ENCODE measurements at places on chromosomes 13 and 19.

- DNase-seq: no peak
Measured at GRCh38 chr13:73656863-73657262, 477.3 kb downstream of the KLF12 start.

DNA sequence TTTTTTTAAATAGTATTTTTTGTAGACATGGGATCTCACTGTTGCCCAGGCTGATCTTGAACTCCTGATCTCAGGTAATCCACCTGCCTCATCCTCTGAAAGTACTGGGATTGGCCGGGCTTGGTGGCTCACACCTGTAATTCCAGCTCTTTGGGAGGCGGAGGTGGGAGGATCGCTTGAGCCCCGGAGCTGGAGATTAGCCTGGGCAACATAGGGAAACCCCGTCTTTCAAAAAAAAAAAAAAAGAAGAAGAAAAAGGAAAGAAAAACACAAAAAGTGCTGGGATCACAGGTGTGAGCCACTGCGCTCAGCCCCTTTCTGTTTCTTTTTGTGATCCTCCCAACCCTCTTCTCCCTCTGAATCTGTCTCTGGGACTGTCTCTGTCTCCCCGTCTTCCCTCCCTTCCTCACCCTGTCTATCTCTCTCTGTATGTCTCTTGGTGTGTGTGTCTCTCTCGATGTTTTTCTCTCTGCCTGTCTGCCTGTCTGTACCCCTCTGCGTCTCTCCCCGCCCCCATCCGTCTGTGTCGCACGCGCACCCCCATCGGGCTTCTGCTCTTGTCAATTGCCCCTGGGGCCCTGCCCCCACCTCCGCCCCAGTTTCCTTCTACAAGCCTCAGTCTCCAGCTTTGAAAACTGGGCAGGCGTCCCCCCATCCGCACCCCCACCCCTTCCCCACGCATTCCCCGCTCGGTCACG is 540 bp upstream of the ZFP36 start:
- DNase-seq: no peak

- no peak for DNase-seq
Measured at GRCh38 chr19:10009714-10010224, 535 bp downstream of the COL5A3 start.

GRCh38 chr19:54461613-54462012 is 2.0 kb downstream of the LENG9 start:
- DNase-seq: no peak

GRCh38 chr13:74289861-74290773 is 155.9 kb upstream of the KLF12 start:
- DNase-seq: peak; percentile 70

DNA sequence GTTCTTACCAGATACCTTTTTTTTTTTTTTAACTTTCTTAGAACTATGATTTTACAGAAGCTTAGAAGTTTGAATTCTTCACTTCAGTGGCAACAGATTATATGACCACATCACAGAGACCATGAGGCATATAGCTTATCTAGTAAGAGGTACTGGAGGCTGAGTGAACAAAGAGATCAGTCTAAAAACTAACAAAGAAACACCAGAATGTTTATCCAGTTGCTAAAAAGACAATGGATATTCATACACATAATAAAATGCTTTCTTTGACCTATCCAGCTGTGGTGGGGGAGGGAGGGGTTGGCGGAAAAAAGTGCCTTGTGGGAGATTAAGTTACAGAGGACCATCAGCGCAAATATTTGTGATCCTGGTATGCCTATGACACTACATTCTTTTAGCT is 34.7 kb upstream of the SLITRK6 start:
- DNase-seq: no peak

GRCh38 chr13:106819413-106820180 is 251.7 kb upstream of the ARGLU1 start:
- no peak for DNase-seq

DNA sequence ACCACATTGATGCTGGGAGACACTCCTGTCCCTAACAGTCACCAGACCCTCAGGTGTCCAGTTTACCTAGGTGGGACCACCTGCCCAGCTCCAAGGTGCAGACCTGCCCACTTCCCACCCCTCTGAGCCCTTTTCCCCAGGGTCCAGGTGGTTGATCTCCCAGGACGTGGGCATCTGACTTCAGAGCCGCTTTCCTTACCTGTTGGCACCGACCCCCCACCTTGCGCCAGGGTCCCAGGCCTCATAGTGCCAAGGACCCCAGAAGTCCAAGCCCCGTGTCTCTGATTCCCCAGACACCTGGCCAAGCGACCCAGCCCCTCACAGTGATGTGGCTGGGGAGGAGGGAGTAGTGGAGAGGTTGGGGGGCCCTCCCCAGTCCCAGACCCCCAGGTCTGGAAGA is 9.6 kb upstream of the BBC3 start:
- DNase-seq: no peak

DNA sequence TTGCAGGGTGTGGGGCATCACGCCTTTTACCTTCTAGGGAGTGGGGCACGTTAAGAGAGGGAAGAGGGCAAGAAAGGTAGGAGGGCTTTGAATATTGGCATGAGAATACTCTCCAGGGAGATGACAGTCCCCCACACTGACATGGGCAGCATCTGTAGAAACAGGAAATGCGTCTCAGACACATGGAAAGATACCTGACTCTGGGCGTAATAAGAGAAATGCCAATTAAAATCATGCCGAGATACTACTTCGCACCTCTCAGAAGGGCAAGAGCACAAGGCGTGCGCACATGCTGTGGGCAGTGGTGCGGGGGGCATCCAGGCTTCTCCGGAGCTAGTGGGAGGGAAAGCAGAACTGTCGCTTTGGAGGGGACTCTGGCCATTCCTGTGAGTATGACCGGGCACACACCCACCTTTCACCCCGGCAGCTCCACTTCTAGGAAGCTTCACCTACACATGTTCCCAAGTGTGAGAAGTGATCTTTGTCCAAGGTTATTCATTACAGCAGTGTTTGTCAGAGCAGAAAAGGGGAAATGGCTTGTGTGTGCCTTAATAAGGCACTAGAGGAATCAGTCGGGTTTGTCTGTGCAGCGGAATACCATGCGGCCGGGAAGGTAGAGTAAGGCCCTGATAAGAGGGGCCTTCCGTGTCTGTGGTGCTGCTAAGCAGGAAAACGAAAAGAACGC is 99.5 kb downstream of the SIPA1L3 start:
- DNase-seq: no peak

DNA sequence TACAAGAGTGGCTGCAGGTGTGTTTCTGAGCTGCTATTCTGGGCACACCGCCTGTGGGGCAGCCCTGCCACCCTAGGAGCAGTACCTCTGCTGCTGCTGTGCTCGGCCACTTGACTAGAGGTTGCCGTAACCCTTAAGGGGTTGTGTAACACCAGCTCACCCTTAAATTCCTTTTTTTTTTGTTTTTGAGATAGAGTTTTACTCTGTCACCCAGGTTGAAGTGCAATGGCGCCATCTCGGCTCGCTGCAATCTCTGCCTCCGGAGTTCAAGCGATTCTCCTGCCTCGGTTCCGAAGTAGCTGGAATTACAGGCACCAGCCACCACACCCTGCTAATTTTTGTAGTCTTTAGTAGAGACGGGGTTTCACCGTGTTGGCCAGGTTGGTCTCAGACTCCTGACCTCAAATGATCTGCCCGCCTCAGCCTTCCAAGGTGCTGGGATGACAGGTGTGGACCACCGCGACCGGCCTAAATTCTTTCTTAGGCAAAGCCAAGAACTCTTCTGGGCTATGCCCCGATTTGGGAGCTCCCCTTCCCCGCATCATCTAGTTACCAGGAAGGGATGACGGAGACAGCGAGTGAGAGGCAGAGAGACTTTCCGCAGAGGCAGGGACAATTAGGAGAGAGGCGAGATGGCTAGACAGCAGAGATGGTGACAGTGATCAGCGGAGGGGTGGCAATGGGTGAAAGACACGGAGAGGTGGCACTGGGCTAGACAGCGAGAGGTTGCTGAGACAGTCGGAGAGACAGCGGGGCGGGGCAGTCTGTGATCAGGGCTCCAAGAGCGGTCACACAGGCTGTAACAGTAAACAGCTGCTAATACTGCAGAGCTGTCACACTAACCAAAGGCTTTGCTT is 4.4 kb upstream of the LILRA5 start:
- DNase-seq: no peak

GRCh38 chr19:38924388-38924787 is 6.2 kb downstream of the SARS2 start:
- DNase-seq: no peak

GRCh38 chr13:97757807-97758206 is 195.7 kb upstream of the IPO5 start:
- DNase-seq: no peak

DNA sequence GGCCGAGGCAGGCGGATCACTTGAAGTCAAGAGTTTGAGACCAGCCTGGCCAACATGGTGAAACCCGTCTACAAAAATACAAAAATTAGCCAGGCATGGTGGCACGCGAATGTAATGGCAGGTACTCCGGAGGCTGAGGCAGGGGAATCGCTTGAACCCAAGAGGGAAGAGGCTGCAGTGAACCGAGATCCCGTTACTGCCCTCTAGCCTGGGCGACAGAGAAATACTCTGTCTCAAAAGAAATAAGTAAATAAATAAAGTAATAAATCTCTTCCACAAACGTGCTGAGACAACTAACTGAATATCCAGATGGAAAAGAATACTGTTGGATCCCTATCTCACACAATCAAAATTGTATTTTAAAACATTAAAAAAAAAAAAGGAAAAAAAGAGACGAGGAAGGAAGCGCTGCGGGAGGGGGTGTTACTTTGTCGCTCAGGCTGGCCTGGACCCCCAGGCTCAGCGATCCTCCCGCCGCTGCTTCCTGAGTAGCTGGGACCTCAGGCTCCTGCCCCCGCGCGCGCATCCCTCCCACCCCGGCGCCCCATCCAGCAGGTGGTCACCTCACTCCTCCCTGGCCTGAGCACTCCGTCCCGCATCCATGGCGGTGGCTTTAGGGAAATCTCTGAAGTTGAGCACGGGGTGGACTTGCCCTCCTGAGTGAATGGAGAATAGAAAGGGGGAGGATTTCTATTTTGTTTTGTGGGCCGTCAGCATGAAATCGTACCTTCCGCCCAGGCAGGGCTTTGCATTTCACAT is 628 bp upstream of the ZNF813 start:
- peak; percentile 23 for DNase-seq

GRCh38 chr13:35231426-35231825 is 245.1 kb downstream of the MAB21L1 start:
- DNase-seq: no peak

GRCh38 chr13:98765996-98766519 is 13.6 kb upstream of the SLC15A1 start:
- DNase-seq: no peak

DNA sequence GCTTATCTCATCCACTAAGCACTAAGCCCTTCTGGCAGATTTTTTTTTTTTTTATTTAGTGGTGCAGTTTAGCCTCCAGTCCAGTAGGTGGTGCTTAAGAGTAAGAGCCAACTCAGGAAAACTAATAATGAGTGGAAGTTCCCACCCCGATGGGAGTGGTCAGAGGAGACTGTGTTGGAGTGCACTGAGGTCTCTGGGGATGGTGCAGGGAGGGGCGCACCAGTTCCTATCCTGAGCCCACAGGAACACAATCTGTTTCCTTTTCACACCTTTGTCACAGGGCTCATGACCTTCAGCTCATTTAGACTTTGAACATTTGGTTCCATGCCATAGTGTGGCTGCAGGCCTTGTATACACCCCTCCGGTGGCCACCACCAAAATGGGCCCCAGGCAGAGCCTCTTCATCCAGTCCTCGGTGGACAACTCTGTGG is 367.4 kb downstream of the SPRY2 start:
- no peak for DNase-seq

GRCh38 chr13:40207001-40207478 is 459.4 kb downstream of the FOXO1 start:
- DNase-seq: no peak

DNA sequence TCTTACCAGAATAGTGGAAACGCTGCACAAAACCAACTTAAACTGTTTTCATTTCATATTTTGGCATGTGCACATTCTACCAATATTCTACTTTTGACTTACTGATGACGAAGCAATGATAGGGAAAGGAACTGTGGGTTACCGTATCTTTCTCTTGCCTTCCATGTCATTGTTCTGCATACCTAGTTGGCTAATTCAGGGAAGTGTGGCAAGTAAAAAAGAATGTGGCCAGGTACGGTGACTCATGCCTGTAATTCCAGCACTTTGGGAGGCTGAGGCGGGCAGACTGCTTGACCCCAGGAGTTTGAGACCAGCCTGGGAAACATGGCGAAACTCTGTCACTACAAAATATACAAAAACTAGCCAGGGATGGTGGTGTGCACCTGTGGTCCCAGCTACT is 108.2 kb downstream of the SIPA1L3 start:
- no peak for DNase-seq

DNA sequence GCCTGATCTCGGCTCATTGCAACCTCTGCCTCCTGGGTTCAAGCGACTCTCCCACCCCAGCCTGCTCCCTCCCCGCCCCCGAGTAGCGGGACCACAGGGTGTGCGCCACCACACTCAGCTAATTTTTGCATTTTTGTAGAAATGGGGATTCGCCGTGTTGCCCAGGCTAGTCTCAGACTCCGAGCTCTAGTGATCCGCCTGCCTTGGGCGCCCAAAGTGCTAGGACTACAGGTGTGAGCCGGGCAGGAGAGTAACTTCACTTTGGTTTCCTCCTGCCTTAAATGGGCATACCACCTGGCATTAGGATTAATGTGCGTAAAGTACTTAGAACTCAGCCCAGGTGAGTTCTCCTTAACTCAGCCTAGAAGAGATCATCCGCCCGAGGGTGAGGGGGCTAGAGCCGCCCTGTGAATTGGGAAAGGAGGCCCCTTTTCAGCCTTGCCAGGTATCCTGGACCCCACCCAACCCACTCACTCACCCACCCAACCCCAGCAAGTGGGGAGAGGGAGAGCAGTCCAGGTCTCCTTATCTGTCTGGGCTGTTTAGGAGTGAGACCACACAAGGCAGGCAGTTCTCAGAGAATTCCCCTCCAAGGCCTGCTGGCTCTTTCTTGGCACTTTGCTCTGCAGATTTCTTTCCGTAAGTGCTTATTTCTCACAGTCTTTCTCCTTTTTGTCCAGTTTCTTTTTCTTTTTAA is 1.2 kb upstream of the ZFP36 start:
- no peak for DNase-seq

DNA sequence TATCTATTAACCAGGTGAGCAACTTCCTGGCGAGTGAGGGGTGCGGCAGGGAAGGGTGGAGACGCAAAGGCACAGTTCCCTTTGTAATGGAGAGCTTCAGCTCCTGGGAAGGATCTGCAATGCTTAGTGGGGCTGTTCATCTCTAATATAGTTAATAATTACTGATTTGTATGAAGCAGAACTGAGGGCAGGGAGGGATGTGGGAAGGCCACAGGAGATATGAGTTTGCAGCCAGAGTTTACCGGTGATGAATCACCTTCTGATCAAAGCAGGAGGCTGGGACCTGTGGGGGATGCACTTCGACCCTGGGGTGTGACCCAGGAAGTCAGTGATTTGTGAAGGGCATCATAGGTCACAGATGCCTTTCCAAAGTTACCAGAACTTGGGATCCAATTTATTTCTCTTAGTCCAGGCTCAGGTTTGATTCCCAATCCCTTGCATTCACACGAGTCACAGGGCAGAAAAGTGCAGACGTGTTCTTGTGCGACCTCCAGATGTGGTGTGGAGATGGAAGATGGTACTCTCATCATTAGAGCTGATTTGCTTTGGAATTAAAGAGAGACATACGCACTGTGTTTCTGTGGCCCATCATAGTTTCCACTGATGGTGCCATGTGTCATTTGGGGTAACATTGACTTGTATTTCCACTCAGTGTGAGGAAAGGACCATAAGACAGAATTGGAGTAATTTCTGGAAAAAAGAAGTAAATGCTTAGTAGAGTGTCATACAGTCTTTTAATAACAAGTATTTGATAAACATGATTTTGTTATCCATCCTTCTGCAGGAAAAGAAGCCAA is 55.0 kb downstream of the LRCH1 start:
- DNase-seq: no peak

- no peak for DNase-seq
Measured at GRCh38 chr19:5943045-5943444, 29.0 kb downstream of the CAPS start.

Data from GM03348 (cell line).